GM13977 (cell line): ENCODE measurements at places on chromosomes 2 and 18.
A peak's percentile ranks its signal among the peaks of the same experiment; 100 is the strongest.

- DNase-seq: no peak
Observed at GRCh38 chr2:134459706-134460406, 206.0 kb downstream of the MGAT5 start.

DNA sequence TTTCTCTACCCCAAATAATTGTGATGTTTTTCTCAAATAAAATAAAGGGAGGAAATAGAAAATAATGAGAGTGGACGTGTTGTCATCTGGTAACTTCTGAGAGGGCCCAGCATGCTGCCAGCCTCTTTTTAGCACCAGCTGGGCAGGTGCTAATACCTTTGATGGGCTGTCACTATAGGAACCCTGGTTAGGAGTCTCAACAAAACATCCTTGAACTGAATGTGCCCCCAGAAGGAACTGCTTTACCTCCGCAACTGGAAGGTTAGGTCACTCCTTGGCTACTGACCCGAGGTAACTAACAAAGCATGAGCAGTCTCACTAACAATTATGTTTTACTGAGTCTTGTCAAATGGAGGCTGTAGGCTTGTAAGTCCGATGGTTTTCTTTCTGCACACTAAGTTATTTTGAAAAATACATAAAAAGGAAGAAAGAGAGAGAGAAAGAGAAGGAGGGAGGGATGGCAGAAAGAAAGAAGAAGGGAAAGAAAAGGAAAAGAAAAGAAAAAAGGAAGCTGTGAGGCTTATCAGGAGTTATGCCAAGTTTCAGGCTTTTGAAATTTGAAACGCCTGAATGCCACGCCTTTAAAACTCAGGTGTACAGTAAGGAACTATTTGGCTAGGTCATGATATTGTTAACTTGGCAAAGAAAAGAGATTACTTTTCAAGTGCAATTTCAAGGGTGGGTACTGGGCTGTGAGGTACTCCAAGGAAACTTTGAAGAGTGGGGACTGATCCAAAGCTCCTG is 91.0 kb downstream of the TGIF1 start:
- no peak for DNase-seq

- no peak for DNase-seq
Observed at GRCh38 chr18:42850174-42851083, 265.1 kb downstream of the RIT2 start.

DNA sequence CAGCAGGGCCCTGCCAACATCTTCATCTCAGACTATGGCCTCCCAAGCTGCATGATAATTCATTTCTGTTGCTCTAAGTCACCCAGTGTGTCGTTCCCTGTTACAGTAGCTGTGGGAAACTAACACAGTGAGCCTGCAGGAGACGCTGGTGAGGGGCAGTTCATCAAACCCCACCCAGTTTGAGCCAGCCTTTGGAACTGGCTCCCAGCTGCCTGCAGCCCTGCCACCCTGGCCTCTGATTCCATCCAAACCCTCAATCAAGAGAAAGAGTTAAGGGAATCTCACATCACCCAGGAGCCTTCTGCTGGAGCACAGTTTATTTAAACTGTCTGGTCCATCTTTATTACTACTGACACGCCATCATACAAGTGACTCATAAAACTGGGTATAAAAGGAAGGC is 64.9 kb upstream of the ZCCHC2 start:
- DNase-seq: no peak

DNA sequence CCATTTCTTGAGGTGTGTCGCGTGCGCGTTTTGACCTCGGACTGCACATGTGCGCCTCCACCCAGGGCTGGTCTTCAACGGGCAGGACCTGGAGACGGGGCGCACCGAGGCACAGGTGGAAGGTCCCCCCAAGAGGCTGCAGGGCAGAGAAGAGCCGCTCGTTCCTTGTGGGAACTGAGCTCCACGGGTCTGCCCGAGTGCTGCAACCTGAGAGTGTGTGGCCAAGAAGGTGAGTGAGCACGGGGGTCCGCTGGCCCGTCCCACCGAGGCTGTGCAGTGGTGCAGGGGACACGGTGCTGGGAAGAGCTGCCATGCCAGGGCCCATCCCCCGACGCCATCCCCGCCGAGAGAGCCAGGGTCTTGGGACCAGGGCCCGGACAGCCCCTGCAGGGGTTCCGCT is 268.3 kb downstream of the GALR1 start:
- DNase-seq: no peak

DNA sequence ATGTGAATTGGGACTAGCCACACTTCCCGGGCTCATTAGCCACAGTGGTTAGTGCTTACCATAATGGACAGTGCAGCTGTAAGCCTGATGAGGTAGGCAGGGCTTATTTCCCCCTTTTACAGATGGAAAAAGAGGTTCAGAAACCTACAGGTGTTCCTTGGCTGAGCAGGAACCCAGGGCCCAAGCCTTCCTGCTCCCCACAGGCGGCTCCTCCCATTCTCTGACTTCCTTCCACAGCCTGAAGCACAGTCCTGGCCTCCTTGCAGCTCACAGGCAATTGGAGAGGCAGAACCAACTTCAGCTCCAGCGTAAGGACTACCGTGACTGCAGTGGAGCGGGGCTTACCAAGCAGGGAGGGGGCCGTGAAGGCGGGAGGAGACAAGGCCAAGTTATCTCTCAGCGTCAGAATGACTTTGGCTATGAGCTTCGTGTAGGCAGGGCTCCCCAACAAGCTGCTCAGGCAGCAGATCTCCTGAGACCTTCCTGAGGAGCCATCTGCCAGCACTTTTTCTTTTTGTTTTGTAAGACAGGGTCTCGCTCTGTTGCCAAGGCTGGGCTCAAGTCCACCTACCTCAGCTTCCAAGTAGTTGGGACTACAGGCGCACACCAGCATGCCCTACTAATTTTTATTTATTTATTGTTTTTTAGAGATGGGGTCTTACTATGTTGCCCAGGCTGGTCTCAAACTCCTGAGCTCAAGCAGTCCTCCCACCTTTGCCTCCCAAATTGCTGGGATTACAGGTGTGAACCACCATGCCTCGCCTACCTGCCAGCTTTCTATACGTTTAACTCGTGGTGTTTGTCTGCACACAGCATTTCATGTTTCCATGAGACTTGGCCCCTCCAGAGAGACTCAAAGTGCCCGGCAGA is 34.2 kb upstream of the NT5DC4 start:
- DNase-seq: no peak

GRCh38 chr2:145043399-145043834 is 523.5 kb upstream of the ZEB2 start:
- no peak for DNase-seq

DNA sequence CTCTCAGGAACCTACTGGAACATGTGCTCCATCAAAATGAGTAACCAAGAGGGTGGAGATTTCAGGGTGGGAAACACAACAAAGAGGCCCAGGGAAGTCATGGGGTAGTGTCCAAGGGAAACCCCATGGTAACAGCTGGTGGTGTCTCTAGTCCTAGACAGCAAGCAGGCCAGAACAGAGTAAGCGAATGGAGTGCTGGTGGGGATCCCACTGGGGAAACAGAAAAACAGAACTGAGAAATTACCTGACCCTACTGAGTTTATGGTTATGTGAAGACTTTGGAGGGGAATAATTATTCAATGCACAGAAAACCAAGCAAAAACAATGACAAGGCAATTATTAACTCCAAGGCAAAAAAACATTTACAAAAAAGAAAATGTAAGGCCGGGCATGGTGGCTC is 16.9 kb downstream of the ERCC3 start:
- DNase-seq: peak; percentile 29

DNA sequence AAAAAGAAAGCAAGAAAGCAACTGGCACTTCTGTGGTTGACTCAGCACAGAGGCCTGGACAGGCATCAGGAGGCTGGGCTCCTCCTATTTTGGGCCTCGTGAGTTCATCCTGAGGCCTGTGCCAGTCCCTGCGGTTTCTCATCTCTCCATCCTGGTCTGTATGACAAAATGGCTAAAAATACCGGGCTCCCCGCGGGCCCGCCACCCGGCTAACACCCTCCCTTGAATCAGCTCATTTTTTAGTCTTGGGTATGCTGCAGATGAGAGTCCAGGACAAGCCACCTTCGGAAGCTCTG is 62.3 kb upstream of the YWHAQ start:
- DNase-seq: no peak

- DNase-seq: no peak
Observed at GRCh38 chr2:174771136-174771535, 6.9 kb upstream of the CHRNA1 start.

DNA sequence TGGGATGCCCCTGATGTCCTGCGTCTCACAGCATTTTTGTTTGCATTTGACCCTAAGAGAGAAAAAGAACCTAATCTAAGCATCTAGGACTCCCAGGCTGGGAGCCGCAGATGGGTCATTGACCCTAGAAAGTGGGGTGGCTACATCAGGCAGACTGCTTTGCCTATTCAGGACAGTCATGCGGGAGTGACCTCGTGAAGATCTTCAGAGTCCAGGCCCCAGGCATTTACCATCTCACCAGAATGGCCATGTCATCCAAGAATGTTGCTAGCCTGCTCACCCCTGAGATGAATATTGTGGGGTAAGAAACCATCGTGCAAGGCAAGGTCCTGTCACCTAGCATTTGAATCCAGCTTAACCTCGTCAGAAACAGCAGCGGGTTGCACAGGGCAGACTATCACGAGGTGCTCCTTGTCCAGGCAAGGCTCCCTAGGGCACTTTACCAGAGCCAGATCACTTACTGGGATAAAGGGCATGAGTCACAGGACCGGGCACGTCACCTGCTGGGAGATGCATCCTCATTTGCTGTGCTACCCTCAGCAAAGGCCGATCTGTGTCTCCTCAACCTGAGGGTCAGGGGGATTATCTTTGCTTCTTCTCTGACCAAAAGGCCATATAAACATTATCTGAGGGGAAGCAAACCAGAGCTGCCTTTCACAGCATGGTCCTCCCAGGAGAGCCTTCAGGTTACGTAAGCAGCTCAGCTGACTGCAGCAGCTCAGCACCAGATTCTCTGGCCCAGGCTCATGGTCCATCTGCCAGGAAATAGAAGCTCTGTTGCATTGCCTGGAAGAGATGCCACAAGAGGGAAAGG is 162.3 kb downstream of the ACKR3 start:
- no peak for DNase-seq
